ENCODE measurements at places on chromosomes 4 and X.

DNA sequence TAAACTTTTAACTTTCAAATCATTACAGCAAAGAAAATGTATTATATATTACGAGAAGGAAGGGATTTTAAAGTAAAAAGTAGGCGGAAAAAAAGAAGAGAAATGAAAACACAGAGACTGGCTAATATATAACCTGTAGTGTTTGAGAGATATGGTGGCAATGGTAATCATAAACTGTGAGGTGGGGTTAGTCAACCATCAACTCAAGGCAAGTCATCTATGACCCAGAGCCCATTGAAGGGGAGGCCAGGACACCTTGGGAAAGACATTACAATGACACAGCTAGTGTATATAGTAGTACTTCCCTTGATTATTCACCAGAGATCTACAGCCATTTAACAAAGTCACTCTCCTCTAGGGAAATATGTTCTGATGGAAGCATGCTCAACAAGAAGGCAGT lies 423.9 kb upstream of the PITX2 start:
- DNase-seq: no peak

DNA sequence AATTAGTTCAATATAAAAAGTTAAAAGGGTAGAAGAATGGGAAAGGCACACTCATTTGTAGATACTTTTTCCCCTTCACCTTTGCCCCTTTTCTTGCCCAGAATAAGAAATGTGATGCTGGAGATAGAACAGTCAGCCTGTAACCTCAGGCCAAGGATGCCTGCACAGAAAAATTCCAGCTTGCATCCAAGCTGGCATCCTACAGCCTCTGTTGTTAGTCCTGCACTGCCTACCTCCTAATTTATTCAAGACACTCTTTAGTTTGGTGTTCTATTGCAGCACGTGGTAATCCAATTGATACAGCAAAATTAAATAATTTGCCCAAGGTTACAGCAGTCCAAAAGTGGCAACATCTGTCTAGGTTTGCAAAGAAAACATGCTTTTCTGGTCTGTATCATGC lies 9.7 kb upstream of the USO1 start:
- DNase-seq: no peak

GRCh38 chr4:128025319-128025718 lies 35.8 kb upstream of the LARP1B start:
- DNase-seq: no peak

DNA sequence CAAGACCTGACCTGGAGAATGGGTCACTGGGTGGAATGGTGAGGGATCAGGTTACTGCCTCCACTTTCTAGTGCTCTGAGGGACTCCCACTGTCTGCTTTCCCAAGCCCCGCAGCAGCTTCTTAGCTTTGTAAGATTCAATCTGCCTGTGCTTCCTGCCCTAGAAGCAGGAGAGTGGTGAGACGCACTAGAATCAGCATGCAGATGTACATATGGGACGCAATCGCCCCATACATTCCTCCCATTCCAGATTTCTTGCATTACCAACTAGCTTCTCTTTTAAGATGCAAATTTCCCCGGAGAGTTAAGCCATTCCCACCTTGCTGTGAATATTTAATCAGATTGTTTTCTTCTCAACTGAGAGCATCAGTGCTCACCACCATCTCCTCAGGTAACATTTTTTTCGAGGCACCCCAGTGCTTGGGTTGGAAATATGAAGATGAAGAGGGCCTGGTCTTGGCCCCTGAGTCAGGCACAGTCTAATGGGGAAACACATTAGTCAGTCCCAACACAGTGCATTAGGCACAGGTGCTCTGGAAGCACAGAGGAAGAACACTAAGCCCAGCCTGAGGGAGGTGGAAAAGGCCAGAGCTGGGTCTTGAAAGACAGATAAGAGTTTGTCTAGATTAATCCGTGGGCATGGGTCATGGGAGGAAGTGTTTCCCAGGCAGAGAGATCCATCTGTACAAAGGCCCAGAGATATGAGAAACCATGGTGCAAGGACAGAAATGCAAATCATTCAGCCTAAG lies 66.7 kb upstream of the PRPS1 start:
- DNase-seq: no peak
